Activated CD8-positive, alpha-beta memory T cell treated with anti-CD3 and anti-CD28 coated beads, Interleukin-2, amount 50 U/mL, for 48 hours (primary cell): ENCODE measurements at places on chromosomes 2 and 18.

GRCh38 chr18:54197747-54198411 lies 26.6 kb downstream of the MBD2 start:
- no peak for DNase-seq

GRCh38 chr2:68428126-68428525 lies 39.0 kb downstream of the FBXO48 start:
- DNase-seq: no peak

DNA sequence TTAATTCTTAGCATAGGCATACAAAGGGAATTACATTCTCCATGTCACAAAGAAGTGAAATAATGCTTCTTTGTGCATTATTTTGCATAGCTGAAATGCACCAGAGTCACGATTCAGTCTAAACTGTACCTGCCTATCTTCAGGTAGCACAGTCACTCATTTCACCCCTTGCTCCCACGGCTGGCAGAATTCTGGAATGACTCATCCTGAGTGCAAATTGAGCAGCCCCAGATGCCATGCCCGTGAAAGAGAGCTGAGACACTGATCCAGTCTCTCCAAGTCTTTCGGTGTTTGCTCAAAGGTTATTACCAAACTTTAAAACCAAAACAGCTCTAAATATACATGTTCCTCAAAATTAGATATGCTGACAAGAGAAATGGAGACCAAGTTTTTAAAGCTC lies 168.3 kb upstream of the POU3F3 start:
- DNase-seq: no peak

DNA sequence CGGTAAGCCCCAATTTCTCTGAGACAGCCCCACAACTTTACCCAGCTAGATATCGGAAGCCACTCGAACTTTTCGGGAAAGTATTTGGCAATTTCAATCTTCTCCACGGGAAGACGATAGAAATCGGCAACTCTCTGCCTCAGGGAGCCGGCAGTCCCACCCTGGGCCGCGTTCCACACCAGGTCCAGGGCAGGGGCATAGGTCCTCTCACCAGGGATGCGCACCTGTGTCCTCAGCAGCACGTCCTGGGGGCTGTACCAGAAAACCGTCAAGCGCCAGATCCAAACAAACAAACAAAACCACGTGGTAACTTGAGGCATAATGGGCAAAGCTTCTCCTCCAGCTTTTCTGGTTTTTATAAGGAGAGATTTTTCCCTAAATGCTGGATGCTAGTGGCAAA lies 80.9 kb downstream of the USP40 start:
- no peak for DNase-seq

DNA sequence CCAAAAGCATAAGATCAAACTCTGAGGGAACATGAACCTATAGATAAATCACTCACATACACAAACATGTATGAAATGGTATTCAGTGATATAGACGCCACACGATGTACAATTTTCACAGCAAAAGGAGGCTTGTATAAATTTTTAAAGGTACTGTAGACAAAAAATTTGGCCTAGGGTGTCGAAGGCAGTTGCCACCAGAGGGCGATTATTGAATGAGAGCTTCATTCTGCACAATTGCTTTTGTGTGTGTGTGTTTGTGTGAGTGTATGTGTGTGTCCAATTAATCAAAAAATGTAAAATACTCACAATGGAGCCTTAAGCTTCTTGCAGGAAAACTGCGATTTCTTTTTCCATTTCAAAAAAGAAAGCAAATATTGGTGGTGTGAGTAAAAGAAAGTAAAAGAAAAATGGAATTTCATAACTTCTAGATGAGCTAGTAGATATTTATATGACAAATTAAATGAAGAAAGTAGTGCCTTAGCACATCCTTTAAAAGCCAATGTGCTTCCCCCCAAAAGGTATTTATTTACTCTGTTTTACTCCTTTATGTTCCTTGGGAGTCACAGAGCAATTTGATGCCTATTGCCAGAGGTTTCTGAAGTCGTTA lies 800.1 kb downstream of the SATB2 start:
- DNase-seq: no peak

DNA sequence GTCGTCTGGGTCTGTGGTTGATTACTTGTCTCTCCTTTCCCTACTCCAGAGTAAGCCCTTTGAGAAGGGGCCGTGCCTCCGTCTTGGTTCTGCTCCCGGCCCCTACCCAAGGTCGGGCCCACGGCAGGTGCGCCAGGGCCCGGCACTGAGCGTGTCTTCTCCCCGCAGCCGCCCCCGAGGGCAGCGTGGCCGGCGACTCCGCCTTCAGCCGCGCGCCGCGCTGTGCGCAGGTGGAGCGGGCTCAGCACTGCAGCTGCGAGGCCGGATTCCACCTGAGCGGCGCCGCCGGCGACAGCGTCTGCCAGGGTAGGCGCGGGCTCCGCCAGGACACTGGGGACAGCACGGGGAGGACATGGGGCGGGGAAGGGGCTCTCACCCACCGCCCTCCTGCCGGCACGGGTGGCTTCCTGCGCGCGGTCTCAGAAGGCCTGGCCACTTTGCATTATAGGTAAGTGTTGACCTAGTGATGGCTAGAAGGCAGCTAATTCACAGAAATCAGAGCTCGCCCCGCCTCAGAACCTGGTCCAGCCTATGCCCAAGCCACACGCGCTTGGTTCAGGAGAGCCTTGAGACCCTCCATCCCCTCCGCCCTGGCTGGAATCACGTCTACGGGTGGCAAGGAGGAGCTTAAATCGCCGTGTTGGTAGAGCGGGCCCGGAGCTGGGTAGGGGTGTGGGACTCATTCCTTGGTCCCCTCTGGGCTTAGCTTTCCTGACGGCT lies 43.5 kb downstream of the FBLN7 start:
- DNase-seq: peak; percentile 71
